ENCODE measurements at places on chromosomes 13 and 19.
A peak's percentile ranks its signal among the peaks of the same experiment; 100 is the strongest.

DNA sequence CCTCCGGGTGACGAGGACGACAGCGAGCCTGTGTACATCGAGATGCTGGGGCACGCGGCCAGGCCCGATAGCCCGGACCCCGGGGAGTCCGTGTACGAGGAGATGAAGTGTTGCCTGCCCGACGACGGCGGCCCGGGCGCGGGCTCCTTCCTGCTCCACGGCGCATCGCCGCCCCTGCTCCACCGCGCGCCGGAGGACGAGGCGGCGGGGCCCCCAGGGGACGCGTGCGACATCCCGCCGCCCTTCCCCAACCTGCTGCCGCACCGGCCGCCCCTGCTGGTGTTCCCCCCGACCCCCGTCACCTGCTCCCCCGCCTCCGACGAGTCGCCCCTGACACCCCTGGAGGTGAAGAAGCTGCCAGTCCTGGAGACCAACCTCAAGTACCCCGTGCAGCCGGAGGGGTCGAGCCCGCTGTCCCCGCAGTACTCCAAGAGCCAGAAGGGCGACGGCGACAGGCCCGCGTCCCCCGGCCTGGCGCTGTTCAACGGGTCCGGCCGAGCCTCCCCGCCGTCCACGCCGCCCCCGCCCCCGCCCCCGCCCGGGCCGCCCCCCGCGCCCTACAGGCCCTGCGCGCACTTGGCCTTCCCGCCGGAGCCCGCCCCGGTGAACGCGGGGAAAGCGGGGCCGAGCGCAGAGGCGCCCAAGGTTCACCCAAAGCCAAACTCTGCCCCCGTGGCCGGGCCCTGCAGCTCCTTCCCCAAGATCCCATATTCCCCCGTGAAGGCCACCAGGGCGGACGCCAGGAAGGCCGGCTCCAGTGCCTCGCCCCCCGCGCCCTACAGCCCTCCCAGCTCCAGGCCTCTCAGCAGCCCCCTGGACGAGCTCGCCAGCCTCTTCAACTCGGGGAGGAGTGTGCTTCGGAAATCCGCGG is 511.3 kb downstream of the MYO16 start:
- no peak for DNase-seq

- no peak for DNase-seq
Observed at GRCh38 chr13:99600318-99600717, 99.0 kb downstream of the TM9SF2 start.

DNA sequence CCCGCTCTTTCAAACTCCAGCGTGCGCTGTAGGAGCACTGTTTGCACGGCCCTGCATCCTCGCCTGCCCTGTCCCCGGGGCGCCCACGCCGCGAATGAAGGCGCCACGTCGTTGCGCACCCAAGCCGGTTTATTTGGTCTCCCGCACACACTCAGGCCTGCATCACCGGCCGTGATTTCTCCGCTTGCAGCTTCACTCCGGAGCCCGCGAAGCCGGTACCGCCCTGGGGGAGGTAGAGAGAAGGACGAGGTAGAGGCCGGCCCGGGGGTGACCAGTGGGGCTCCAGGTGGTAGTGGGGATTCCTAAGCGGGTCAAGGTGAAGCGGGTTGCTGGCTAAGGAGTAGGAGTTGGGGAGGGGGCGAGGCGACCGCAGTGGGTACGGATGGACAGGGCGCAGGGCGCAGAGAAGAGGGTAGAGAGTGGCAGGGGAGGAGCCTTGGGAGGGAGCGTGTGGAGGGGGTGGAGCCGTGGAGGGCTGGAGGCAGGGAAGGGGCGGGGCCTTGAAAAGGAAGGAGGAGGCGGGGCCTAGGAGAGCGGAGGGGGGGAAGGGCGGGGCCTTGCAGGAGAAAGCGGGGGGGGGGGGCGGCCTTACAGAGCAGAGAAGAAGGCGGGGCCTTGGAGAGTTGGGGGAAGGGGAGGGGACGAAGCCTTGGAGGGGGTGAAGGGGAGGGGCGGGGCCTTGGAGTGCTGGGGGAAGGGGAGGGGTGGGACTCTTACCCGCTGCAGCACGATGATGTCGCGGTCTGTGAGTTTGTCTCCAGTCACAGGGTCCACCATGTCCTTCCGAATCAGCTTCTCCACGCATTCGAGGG is 24.6 kb downstream of the NOSIP start:
- DNase-seq: peak; percentile 6

GRCh38 chr19:45348367-45349125 is 8.0 kb downstream of the KLC3 start:
- DNase-seq: no peak

GRCh38 chr19:12670159-12670928 is 3.7 kb downstream of the WDR83 start:
- no peak for DNase-seq

GRCh38 chr13:43785650-43786471 is 911 bp downstream of the ENOX1 start:
- DNase-seq: peak; percentile 78

- DNase-seq: no peak
Observed at GRCh38 chr19:19542507-19542906, 4.4 kb downstream of the CILP2 start.

DNA sequence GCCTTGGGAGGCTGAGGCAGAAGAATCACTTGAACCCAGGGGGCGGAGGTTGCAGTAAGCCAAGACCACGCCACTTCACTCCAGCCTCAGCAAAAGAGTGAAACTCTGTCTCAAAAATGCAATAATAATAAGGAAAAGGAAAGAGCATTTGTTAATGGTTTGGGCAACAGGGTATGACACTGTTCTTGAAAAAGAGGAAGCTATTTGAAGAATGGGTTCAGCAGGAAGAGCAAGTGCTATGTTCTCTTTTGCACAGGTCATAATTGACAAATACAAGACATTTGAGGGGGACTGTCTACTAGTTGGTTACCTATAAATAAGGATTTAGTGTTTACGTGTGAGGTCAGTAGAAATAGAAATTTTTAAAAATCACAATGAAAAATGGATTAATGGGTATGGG is 218.3 kb downstream of the DCT start:
- no peak for DNase-seq

GRCh38 chr13:110133425-110134235 is 173.3 kb downstream of the COL4A1 start:
- DNase-seq: no peak

DNA sequence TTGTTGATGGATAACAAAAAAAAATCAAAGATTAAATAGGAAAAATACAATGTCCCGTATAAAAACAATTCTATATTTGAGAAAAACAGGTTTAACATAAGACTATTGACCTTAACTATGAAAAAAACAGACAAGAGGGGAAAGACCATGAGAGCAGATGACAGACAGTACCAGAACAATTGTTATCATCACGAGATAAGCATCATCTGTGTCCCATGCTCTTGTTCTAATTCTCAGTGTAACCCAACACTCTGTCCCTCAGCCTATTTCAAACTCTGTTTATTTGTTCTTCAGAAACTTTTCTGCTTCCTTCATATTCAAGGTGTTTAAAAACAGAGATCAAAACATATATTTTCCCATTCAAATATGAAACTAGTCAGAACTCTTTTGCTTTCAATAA is 216.4 kb downstream of the PCDH9 start:
- DNase-seq: no peak

DNA sequence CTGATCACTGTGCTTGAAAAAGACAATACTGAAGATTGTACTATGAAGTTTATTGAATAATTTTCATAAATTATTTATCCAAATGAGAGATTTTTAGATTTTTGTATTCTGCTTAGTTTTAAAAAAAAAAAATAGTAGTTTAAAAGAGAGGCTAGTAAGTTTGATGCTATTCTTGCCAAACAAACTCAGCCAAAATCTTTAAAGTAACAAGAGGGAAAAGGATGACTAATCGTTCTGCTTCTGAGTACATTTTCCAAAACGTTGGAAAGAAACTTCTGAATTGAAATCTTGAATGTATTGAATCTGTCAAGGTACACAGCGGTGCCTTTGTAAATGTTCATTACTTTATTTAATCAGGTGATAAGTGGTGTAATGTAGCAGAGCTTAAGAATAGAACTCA is 34.4 kb downstream of the NUP58 start:
- no peak for DNase-seq

- DNase-seq: peak; percentile 24
Observed at GRCh38 chr19:12789098-12789903, 2.0 kb upstream of the JUNB start.

GRCh38 chr13:99870541-99870940 is 101.0 kb downstream of the ZIC5 start:
- DNase-seq: peak; percentile 73

- no peak for DNase-seq
Observed at GRCh38 chr13:47499358-47500150, 501.5 kb downstream of the SUCLA2 start.

DNA sequence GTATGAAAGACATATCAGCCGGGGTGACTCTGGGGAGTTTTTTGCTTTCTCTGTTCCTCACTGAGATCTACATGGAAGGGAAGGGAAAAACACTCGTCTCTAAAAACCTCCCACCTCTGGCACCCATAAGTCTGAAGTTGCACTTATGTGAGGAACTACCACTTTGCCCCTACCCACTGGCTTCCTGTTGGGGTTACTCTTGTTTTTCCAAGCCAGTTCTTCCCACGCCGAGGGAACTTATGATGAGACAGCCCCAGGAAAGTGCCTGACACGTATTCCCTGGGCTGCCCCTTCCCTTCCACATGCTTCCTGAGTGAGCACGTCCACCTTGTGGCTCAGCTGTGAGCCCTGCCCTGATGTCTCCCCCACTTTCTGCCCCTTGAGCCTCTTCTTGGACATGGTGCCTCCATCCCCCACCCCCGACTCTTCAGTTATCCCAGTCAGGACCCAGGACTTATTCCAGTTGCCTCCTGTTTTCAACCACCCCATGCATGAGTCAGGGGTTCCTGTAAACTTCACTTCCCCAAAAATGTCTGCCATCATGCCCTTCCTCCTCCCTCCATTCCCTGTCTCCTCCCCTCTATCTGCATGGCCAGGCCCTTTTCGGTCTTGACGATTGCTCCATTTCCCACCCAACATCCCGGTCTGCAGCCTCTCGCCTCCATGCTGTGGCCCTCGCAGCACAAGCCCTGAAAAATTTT is 5.1 kb upstream of the SIGLEC7 start:
- DNase-seq: no peak

GRCh38 chr19:9847087-9847671 is 12.1 kb downstream of the PIN1 start:
- DNase-seq: no peak

DNA sequence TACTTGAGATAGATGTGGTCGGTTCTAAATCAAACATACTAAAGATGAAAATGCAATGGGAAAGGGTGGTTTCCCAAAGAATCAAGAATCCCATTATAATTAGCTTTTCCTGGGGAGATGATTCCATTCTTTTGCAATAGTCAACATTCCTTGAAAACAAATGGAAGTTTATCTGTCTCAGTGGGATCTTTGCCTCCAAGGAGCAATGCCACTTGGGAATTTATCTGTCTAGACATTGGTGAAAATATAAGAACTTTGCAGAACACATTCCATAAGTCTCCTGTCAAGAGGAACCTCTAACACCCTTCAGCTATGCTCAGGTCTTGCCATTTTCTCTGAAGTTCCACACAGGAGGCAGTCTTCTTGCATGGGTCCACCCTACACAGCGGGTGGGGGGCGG is 152.5 kb downstream of the KCTD12 start:
- DNase-seq: no peak

GRCh38 chr13:87820241-87820640 is 149.1 kb downstream of the SLITRK5 start:
- DNase-seq: peak; percentile 21

Data from COR-L47 (cell line).